ENCODE measurements at places on chromosomes 16 and 17.

GRCh38 chr16:86597880-86598606, 19.7 kb downstream of the FOXL1 start:
- DNase-seq: no peak

DNA sequence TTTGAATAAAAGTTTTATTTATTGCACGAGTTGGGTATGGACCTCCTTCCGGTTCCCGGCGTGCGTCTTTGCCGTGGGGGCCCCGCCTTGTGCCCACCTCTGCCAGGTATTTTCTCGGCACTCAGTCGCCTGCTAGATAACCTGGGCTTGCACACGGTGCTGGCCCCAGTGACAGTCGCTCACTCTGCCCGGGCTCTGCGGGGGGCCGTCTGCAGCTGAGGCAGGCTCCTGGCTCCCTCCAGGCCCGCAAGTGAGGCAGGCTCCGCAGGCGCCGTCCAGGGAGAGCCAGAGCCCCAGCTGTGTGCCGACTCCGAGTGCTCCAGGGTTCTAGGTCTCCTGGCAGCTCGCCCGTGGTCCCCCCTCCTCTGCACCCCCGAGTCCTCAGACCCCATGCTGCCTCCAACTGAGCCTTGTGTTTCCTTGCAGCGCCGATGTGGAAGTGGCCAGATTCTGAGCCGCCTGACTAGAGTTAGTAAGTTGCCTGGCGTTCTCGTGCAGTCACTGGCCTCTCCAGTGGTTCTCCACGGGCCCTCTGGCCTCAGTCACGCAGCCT, 54.7 kb upstream of the PVALEF start:
- DNase-seq: no peak

- DNase-seq: no peak
Observed at GRCh38 chr16:69917739-69918138, 33.4 kb upstream of the CLEC18A start.

GRCh38 chr17:4467287-4467686, 31.4 kb upstream of the SPNS2 start:
- DNase-seq: no peak

GRCh38 chr16:12207939-12208338, 231.4 kb downstream of the SNX29 start:
- no peak for DNase-seq

GRCh38 chr16:59385491-59385890, 651.4 kb upstream of the GOT2 start:
- no peak for DNase-seq

- DNase-seq: no peak
Observed at GRCh38 chr17:36779550-36779949, 157.7 kb upstream of the LHX1 start.

DNA sequence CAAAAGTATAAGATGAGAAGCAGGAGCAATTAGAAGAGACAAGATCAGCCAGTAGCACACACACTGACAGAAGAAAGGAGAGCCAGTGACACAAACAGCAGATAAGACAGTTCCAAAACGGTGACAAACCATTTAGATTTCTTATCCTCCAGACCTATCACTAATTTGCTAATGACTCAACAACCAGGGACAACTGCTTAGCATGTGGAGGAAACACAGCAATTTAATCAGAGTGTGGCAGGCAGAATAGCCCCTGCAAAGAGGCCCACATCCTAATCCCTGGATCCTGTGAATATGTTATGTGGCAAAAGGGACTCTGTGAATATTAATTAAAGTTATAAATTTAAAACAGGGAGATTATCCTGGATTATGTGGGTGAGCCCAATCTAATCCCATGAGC, 81.1 kb downstream of the CACNG1 start:
- no peak for DNase-seq

- no peak for DNase-seq
Observed at GRCh38 chr17:62089334-62089733, 24.3 kb upstream of the MED13 start.

DNA sequence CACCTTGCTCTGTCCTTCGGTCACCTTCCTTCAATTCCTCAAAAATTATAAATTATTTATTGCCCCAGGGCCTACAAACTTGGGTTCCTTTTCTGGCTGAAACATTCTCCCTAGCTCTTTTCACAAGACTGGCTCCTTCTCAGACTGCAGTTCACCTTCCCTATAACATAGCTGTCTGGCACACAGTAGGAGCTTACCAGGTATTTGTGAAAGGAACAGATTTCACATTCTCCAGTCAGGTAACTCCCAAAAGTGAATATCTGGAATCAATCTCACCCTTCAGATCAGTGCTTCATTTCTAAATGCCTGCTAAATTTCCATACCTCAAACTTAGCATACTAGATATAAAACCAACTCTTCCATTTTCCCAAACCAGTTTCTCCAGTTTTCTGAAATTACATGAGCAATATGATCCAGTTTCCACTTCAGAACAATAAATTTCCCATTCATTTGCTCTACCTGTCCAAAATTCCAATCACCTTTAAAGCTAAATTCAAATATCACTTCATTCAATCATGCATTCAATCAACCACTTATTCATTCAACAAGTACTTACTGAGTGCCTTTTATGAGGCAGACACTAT, 6.1 kb downstream of the RFFL start:
- no peak for DNase-seq

- no peak for DNase-seq
Observed at GRCh38 chr16:80337786-80338185, 203.0 kb upstream of the DYNLRB2 start.

DNA sequence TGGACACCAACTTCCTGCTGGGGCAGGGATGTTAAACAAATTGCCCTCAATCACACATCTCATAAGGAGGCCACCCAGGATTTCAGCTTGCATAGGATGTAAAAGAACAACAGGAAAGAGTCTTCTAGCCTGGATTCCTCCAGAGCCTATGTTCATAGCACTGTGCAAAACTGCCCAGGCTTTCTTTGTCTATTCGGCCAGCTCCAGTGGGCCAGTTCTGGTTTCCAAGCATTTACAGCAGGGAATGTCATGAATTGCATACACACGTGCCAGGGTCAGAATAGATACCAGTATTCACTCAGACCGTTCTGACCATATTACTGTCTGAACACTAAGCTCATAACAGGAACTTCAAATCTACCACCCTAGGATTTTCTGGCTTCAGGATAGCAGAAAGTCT, 273.2 kb downstream of the CDH8 start:
- DNase-seq: no peak

DNA sequence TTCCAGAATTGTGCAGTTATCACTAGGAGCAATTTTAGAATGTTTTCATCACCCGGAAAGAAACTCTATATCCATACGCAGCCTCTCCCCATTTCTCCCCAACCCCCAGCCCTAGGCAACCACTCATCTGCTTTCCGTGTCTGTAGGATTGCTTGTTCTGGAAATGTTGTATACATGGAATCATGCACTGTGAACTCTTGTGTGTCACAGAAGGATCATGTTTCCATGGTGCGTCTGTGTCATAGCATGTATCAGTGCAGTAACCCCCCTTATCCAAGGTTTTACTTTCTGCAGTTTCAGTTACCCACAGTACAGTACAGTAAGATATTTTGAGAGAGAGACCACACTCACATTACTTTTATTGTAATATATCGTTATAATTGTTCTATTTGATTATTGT, 299.4 kb downstream of the CPPED1 start:
- DNase-seq: no peak

DNA sequence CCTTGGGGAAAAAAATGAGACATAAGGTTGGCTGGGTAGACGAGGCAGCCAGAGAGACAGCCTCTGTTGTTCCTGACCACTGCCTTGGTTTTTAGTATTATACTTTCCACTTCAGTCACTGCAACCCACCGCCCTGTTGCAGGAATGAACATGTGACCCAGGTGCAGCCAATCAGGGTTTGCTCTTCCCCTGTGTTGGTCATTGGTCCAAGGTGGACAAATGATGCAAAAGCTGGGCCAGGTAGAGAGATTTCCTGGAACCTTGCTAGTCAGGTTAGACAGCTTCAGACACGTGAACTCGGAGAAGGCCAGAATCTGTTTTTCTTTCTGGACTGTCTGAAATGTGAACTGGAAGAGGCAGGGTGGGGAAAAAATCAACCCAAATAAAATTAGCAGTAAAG, 452.4 kb upstream of the RBFOX1 start:
- no peak for DNase-seq

GRCh38 chr17:21545064-21545463, 147.3 kb upstream of the KCNJ18 start:
- DNase-seq: no peak

- no peak for DNase-seq
Observed at GRCh38 chr16:3582276-3583165, 5.3 kb upstream of the NLRC3 start.

GRCh38 chr17:13508896-13509295, 92.8 kb downstream of the HS3ST3A1 start:
- no peak for DNase-seq

GRCh38 chr17:74920642-74921025, 2.4 kb downstream of the USH1G start:
- no peak for DNase-seq

GRCh38 chr17:35727635-35728034, 3.8 kb upstream of the RASL10B start:
- DNase-seq: no peak

- DNase-seq: no peak
Observed at GRCh38 chr17:17605729-17606088, 14.2 kb upstream of the PEMT start.

Measured in activated CD8-positive, alpha-beta memory T cell treated with anti-CD3 and anti-CD28 coated beads, Interleukin-2, amount 50 U/mL, for 48 hours (primary cell).